Osteoblast (primary cell): ENCODE measurements at places on chromosomes 2 and 18. TPM values are rescaled to one million over a fixed set of nuclear protein-coding genes. Genes with fewer than 3 reads are reported as not detected.

- no peaks in the 10 kb centered on the region for H3K36me3 ChIP-seq
- H3K27ac ChIP-seq = no peak overlapping the region
- H3K27me3 ChIP-seq = no peaks in the 10 kb centered on the region
- no peaks in the 10 kb centered on the region for H3K4me1 ChIP-seq
- DNase-seq = no peak
Measured at GRCh38 chr2:175903384-175903936, 98.6 kb downstream of the LNPK start.

APCDD1 gene
- total RNA-seq = 1.8 and 3.3 TPM in 2 replicates

REG3A gene
- total RNA-seq = not detected in 2 replicates

GRCh38 chr2:95040426-95040825 lies 14.9 kb downstream of the MAL start:
- H3K27ac ChIP-seq = no peak overlapping the region
- peaks cover 3% of the 10 kb centered on the region for H3K4me1 ChIP-seq
- no peak overlapping the region for H3K4me3 ChIP-seq

GRCh38 chr2:173299764-173300163 lies 54.9 kb upstream of the CDCA7 start:
- no peak for DNase-seq
- H3K4me3 ChIP-seq = no peak overlapping the region
- H3K36me3 ChIP-seq = no peaks in the 10 kb centered on the region
- H3K27me3 ChIP-seq = no peaks in the 10 kb centered on the region
- H3K27ac ChIP-seq = no peak overlapping the region

GRCh38 chr2:97713296-97714083 lies at the start of gene ZAP70:
Gene ZAP70 (plus strand): TSS chr2:97713576. CDS start chr2:97724037, 10,461 bp downstream.
- H3K36me3 ChIP-seq = no peaks in the 10 kb centered on the region
- H3K27ac ChIP-seq = no peak within 1 kb of the TSS
- H3K4me3 ChIP-seq = no peak within 1 kb of the TSS
- DNase-seq = peak; percentile 43

- H3K4me3 ChIP-seq = no peak overlapping the region
- no peaks in the 10 kb centered on the region for H3K36me3 ChIP-seq
- H3K27ac ChIP-seq = no peak overlapping the region
- no peaks in the 10 kb centered on the region for H3K4me1 ChIP-seq
- H3K27me3 ChIP-seq = no peaks in the 10 kb centered on the region
Measured at GRCh38 chr2:160111951-160112798, 49.8 kb upstream of the PLA2R1 start.

DNA sequence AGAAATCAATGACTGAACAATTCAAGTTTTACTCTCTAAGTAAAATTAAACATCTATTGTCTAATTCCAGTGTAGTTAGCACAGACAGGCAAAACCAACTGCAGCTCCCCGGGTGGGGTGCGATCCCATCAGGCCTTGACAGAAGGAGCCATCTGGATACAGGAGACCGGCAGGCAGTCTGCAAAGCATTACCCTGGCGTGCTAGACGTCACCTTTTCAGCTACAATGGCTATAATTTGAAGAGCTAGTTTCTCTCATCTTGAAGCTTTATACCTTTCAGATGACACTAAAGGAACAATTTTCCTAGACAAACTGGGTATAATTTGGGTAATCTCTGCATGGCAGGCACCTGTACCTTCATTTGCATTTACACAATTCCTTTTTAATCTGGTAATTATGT lies 761.5 kb upstream of the SOX11 start:
- peak; percentile 18 for DNase-seq
- no peak overlapping the region for H3K27ac ChIP-seq
- H3K27me3 ChIP-seq = no peaks in the 10 kb centered on the region
- no peaks in the 10 kb centered on the region for H3K36me3 ChIP-seq

DNA sequence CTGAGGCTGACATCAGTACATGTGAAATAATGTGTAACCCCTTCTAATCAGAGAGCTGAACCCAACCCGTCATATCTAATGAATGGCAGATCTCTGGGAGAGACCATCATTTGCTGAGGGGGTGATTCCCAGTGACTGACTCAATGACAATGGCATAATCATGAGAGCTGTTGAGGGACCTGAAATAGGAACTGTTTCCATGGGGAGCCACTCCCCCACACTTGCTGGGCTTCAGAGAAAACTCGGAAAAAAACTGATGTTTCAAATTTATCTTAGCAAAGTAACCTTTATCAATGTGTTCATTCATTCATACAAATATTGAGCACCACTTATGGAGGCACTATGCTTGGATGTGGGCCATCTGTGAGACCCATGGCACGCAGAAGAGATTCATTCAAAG lies 93.4 kb upstream of the ZBTB14 start:
- H3K36me3 ChIP-seq = no peaks in the 10 kb centered on the region
- no peaks in the 10 kb centered on the region for H3K4me1 ChIP-seq
- no peak for DNase-seq
- no peaks in the 10 kb centered on the region for H3K27me3 ChIP-seq
- no peak overlapping the region for H3K4me3 ChIP-seq

DNA sequence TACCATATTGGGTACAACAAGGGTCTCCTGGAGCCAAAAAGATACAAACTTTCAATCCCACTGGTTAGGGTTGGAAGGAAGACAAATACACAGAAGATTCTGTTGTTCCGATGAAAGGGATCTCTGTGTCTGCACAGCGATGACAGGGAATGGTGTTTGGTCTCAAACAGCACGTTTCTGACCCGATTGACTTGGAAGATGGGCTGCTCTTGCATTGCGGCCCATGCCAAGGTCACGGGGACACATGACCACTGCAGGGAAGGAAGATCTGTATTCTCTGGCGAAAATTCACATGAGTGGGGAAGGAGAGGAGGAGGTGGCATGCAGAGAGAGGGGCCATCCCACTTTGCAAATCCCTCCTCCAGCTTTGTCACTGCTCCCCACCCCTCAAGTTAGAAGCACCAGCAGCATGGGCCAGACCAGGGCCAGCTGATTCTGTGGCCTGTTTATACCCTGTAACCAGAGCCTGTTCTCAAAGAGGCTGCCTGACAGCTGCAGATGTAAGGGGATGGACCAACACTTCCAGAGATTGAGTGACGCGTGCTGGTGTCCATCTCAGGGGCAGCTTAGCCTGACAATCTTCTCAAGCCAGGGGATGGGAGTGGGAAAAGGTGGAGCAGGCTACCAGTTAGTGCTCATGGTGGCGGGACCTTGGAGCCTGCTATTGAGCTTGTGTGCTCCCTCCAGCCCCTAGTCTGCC lies 57.2 kb downstream of the TNP1 start:
- no peaks in the 10 kb centered on the region for H3K4me1 ChIP-seq
- H3K36me3 ChIP-seq = no peaks in the 10 kb centered on the region
- no peak overlapping the region for H3K27ac ChIP-seq
- DNase-seq = no peak
- H3K4me3 ChIP-seq = no peak overlapping the region

DNA sequence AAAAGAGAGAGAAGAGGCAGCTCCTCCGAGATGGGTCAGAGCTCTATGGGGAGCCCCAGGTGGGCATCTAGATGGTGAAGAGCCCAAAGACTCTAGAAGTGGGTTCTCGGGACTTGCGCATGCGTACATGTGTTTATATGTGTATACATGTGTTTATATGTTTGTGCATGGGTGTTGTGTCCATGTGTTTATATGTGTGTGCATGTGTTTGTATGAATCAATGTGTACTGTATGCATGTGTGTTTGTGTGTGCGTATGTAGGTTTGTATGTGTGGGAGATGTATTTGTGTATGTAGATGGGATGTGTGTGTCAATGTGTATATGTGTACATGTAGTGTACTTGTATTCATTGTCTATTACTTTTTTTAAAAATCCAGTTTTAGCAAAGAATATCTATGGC lies 25.6 kb downstream of the DNPEP start:
- DNase-seq = no peak
- no peaks in the 10 kb centered on the region for H3K36me3 ChIP-seq
- peaks cover 17% of the 10 kb centered on the region for H3K4me1 ChIP-seq
- no peak overlapping the region for H3K27ac ChIP-seq

TCF23 gene
- total RNA-seq = not detected in 2 replicates

DNA sequence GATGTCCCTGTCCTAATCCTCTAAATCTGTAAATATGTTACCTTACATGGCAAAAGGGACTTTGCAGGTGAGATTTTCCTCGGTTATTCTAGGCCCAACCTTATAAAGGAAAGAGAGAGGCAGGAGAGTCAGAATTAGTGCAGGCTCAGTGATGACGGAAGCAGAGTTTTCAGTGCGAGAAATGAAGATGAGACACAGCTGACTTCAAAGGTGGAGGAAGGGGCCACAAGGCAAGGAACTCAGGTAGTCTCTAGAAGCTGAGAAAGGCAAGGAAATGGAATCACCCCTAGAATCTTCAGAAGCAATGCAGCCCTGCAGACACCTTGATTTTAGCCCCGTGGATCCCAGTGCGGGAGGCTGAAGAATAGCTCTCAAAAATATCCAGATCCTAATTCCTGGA lies 7.2 kb upstream of the LCLAT1 start:
- no peaks in the 10 kb centered on the region for H3K27me3 ChIP-seq
- no peaks in the 10 kb centered on the region for H3K4me1 ChIP-seq
- H3K4me3 ChIP-seq = no peak overlapping the region
- H3K36me3 ChIP-seq = no peaks in the 10 kb centered on the region

DNA sequence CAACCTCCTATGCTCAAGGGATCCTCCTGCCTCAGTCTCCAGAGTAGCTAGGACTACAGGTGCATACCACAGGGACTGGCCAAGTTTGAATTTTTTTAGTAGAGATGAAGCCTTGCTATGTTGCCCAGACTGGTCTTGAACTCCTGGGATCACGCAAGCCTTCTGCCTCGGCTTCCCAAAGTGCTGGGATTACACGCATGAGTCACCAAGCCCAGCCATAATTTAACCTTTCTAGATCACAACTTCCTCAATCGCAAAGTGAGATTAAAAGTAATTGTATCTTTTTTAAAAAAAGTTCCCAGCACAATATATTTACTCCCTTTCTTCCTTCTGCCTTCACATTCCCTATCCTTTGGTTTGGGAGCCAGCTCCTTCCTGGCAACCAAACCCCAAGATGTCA lies 5.8 kb upstream of the PPP1CB start:
- no peak overlapping the region for H3K27ac ChIP-seq
- H3K4me1 ChIP-seq = peaks cover 7% of the 10 kb centered on the region
- no peak for DNase-seq
- no peak overlapping the region for H3K4me3 ChIP-seq
- H3K36me3 ChIP-seq = no peaks in the 10 kb centered on the region

- no peaks in the 10 kb centered on the region for H3K36me3 ChIP-seq
- no peak overlapping the region for H3K4me3 ChIP-seq
- H3K4me1 ChIP-seq = no peaks in the 10 kb centered on the region
- no peak overlapping the region for H3K27ac ChIP-seq
- no peaks in the 10 kb centered on the region for H3K27me3 ChIP-seq
- no peak for DNase-seq
Measured at GRCh38 chr2:14148216-14148615, 484.3 kb upstream of the LRATD1 start.

- no peaks in the 10 kb centered on the region for H3K4me1 ChIP-seq
- no peak for DNase-seq
- no peaks in the 10 kb centered on the region for H3K36me3 ChIP-seq
- H3K4me3 ChIP-seq = no peak overlapping the region
- no peak overlapping the region for H3K27ac ChIP-seq
- H3K27me3 ChIP-seq = no peaks in the 10 kb centered on the region
Measured at GRCh38 chr2:383178-383577, 95.3 kb upstream of the ALKAL2 start.

DNA sequence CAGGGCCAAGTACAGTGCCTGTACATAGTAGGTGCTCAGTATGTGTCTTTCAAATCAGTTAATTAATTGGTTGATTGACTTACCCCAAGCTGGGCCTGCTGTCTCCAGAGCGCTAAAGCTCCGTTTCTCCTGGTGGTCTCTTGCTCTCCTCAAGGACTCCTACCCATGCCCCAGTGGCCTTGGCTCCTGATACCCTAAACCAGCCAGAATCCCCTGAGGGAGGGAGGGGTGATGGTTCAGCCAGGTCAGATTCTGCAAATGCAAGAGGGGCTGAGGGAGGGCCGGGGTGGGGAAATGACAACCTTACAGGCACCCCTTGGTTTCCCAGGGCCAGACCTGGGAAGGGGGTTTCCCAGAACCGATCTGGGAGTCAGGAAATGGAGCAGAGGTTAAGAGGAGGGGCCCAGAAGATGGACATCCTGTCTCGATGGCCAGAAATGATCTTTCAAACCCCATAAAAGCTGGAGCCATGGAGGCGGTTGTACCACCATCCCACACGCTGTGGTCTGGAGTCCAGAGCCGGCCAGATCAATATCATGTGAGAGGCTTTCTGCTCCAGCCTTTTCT lies 209.1 kb downstream of the TNS1 start:
- no peaks in the 10 kb centered on the region for H3K27me3 ChIP-seq
- no peak overlapping the region for H3K4me3 ChIP-seq
- peaks cover 28% of the 10 kb centered on the region for H3K4me1 ChIP-seq
- H3K36me3 ChIP-seq = peaks cover 10% of the 10 kb centered on the region
- no peak overlapping the region for H3K27ac ChIP-seq

DLX2 gene
- total RNA-seq = 0.36 and 0.59 TPM in 2 replicates

RGPD4 gene
- under 0.01 TPM in 1 of 2 replicates, not detected in the other for total RNA-seq
